ENCODE measurements at places on chromosomes 13 and 19.

GRCh38 chr19:15294561-15294990 is 37.8 kb downstream of the BRD4 start:
- no peak for DNase-seq
- H3K36me3 ChIP-seq: no peaks in the 10 kb centered on the region
- H3K27ac ChIP-seq: no peak overlapping the region

- no peaks in the 10 kb centered on the region for H3K27me3 ChIP-seq
- no peaks in the 10 kb centered on the region for H3K4me1 ChIP-seq
- no peak overlapping the region for H3K27ac ChIP-seq
- no peak overlapping the region for H3K4me3 ChIP-seq
- peaks cover 71% of the 10 kb centered on the region for H3K36me3 ChIP-seq
- no peak for DNase-seq
Measured at GRCh38 chr19:38723990-38724854, 20.1 kb downstream of the CAPN12 start.

DNA sequence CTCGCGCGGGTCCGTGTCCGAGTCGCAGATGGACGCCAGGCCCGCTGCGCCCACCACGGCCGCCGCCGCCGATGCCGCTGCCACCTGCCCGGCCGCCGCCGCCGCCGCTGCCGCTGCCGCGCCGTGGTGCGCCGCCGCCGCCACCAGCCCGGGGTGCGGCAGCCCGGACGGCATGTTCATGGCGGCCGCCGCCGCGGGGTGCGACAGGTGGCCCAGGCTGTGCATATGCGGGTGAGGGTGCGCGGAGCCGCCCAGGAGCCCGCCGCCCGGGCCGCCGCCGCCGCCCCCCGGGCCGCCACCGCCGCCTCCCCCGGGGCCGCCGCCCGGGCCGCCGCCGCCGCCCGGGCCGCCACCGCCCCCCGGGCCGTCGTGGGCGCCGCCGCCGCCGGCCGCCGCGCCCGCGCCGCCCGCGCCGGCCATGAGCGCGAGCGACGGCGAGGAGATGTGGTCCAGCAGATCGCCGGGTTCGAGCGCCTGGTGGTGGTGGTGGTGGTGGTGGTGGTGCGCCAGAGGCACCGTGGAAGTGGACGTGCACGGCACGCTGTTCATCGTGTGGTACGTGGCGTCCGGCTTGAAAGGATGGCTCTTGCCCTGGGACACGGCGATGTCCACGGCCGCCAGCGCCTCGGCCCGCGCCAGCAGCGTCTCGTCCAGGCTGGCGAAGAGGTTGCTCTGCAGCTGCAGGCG is 1.3 kb downstream of the POU4F1 start:
- H3K36me3 ChIP-seq: no peaks in the 10 kb centered on the region
- H3K27me3 ChIP-seq: peaks cover 73% of the 10 kb centered on the region
- H3K27ac ChIP-seq: no peak overlapping the region
- no peak for DNase-seq

DNA sequence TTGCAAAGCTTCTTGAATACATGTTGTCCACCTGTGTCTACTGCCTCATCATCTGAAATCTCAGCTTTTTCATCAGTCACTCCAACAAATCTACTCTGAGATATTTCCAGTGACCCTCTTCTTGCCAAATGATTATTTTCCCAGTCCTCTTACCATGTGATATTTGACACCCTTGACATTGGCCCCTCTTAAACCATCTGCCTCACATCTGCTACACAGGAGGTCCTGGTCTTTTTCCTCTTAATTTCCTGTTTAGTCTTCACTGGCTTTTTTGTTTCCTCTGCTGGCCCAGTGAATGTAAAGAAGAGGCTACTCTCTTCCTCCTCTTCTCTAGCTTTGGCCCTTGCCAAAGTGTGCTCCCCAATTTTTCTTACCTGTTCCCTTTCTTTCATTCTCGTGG is 218.7 kb downstream of the DNAJC15 start:
- no peak for DNase-seq
- H3K27ac ChIP-seq: no peak overlapping the region
- H3K36me3 ChIP-seq: no peaks in the 10 kb centered on the region
- H3K4me1 ChIP-seq: no peaks in the 10 kb centered on the region
- no peaks in the 10 kb centered on the region for H3K27me3 ChIP-seq

DNA sequence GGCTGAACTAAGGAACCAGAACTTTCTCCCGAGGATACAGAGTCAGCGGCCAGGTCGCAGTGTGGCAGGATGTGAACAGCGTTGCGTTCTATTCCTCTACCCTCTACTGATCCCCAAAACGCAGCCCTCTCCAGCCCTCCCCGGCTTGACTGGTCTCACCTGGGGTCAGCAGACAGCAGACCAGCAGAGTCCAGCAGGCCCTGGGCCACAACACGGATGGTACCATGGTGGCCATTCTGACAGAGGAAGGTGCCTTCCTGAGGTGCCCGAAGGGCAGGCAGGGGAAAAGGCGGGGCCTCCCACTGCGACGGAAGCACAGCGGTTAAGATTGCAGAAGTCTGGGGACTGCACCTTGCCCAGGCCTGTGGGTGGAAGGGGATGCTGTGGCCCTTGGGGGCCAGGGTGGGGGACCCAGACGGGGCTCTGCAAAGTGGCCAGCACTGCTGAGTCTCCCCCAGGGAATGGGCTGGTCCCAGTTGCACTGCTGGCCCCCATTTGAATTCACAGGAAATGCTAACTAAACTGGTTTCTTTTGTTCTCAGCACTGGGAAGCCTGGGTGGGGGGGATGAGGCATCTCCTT is at the start of gene ICAM3:
Gene ICAM3, minus strand, starts transcription at position 245 of the 581 bp plus-strand sequence. Its CDS starts 10 bp downstream, at position 235.
- peak within 1 kb of the TSS; percentile 80 for H3K27ac ChIP-seq
- peak within 1 kb of the TSS; percentile 57 for H3K4me3 ChIP-seq
- no peaks in the 10 kb centered on the region for H3K27me3 ChIP-seq
- H3K36me3 ChIP-seq: peaks cover 19% of the 10 kb centered on the region
- DNase-seq: peak; percentile 56

DNA sequence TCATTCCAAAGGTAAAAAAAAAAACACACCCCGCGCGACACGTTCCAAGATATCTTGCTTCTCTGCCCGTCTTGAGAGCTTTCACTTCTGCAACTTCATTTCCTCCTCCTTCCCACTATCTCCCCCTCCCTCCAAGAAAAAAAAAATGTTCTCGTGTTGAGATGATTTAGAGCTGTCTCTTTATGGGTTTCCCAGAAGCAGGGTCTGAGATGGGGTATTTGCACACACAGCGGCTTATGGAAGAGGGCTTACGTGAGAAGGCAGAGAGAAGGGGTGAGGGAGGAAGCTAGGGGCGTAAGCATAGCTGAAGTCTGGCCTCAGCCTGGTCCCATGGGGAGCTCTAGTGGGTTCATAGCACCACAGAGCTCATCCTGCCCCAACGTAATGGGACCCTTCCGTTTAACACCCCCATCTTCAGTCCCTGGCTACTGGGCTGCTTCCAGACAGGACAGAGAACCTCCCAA is 31.3 kb upstream of the USE1 start:
- H3K4me1 ChIP-seq: peaks cover 16% of the 10 kb centered on the region
- H3K4me3 ChIP-seq: peak overlapping the region; percentile 75
- DNase-seq: peak; percentile 21
- peak overlapping the region; percentile 68 for H3K27ac ChIP-seq
- peaks cover 44% of the 10 kb centered on the region for H3K36me3 ChIP-seq
- no peaks in the 10 kb centered on the region for H3K27me3 ChIP-seq

- H3K4me3 ChIP-seq: no peak overlapping the region
- no peaks in the 10 kb centered on the region for H3K27me3 ChIP-seq
- peaks cover 9% of the 10 kb centered on the region for H3K4me1 ChIP-seq
- DNase-seq: no peak
Measured at GRCh38 chr19:19530423-19530804, 1.7 kb downstream of the YJEFN3 start.

DNA sequence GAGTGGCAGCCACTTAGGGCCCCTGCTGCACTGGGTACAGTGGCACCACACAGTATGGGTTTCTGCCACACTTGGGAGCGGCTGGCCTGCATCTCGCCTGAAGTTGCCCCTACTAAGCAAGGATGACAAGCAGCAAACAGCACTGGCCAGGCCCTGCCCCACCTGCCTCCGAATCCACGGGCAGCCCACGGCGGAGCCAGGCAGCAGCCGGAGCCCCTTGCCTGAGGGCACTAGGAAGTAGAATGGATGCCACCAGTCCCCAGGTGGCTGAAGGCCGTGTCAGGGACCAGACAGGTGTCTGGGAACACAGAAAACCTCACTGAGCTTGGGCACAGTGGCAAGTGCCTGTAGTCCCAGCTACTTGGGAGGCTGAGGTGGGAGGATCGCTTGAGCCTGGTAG is 19.4 kb downstream of the MLLT1 start:
- H3K36me3 ChIP-seq: peaks cover 9% of the 10 kb centered on the region
- no peaks in the 10 kb centered on the region for H3K4me1 ChIP-seq
- no peak for DNase-seq
- no peak overlapping the region for H3K27ac ChIP-seq
- no peak overlapping the region for H3K4me3 ChIP-seq

- no peaks in the 10 kb centered on the region for H3K27me3 ChIP-seq
- H3K4me3 ChIP-seq: no peak overlapping the region
- no peak overlapping the region for H3K27ac ChIP-seq
- no peak for DNase-seq
Measured at GRCh38 chr13:21882766-21883165, 211.9 kb downstream of the FGF9 start.

DNA sequence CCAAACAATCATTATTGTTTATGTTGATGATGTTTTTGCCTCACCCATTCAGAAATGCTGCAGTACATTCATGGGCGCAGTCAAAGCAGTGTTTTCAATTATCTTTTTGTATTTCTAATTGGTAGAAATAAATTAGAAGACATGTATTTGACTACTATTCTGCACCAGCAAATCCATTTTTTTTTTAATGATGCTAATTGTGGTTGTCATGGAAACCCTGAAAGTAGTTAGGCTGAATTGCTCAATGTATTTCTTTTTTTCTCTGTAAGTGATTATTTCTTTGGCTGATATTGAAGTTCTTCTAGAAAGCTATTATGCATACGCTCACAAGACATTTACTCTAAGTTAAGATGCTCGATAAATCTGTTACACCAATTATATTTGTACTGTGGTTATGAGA is 101.2 kb downstream of the RFC3 start:
- H3K4me1 ChIP-seq: no peaks in the 10 kb centered on the region
- no peak for DNase-seq
- H3K4me3 ChIP-seq: no peak overlapping the region

- DNase-seq: no peak
- H3K36me3 ChIP-seq: no peaks in the 10 kb centered on the region
- no peak overlapping the region for H3K4me3 ChIP-seq
- H3K27ac ChIP-seq: no peak overlapping the region
- no peaks in the 10 kb centered on the region for H3K4me1 ChIP-seq
Measured at GRCh38 chr13:38002606-38003005, 133.0 kb upstream of the TRPC4 start.

DNA sequence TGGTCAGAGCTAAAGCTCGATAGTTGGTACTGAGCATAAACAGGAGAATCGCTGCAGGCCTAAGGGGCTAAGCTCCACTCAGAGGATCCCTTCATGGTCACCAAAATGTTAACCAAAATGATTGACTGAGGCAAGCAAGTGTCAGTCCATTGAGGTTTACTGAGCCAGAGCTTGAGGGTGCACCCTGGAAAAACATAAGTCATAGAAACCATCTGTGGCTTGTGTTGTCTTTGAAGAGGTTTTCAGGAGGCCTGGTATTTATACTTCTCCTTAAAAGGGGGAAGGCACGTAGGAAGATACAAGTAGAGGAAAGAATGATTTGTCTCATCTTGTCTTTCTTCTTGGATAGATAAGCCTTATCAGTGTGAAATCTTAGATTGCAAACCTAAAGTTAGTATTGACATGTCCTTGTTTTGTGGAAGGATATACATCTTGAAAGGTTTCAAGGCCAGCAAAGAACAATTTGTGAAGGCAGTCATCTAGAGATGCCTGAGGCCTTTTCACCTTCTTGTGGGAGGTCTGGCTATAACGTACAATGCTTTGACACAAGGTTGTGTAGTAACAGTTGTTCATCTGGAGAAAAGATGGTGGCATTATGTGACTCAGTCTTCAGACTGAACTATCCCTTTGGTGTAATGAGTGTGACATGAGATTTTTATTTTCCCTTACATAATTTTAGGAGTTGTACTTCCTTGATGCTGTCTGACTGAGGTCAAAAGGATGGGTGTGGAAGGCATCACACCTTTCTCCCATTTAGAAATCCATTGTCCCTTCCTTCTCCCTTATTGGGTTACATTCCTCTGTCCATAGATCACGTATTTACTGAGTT is 14.7 kb upstream of the CEACAM6 start:
- H3K4me3 ChIP-seq: no peak overlapping the region
- no peaks in the 10 kb centered on the region for H3K27me3 ChIP-seq
- no peak overlapping the region for H3K27ac ChIP-seq
- no peaks in the 10 kb centered on the region for H3K36me3 ChIP-seq

DNA sequence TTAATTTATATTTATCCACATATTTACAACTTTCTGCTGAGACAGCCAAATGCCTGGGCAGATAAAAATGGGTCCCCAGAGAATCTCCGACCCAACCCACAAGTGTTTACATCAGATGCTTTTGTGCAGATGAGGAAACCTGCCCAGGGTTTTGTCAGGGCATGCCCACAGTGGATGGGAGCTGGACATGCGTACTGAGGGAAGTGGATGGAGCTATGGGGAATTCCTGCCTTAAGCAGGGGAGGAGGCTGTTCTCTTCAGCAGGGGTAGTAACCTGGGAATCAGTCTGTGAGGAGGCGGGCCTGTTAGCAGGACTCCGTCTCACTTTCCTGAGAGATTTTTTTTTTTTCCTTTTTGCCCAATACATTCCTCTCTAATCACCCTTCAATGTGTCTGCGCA is 122.9 kb downstream of the RFC3 start:
- no peaks in the 10 kb centered on the region for H3K4me1 ChIP-seq
- no peaks in the 10 kb centered on the region for H3K36me3 ChIP-seq
- H3K4me3 ChIP-seq: no peak overlapping the region

GRCh38 chr13:80339912-80340650 is 845 bp downstream of the SPRY2 start:
- no peaks in the 10 kb centered on the region for H3K27me3 ChIP-seq
- no peak for DNase-seq

DNA sequence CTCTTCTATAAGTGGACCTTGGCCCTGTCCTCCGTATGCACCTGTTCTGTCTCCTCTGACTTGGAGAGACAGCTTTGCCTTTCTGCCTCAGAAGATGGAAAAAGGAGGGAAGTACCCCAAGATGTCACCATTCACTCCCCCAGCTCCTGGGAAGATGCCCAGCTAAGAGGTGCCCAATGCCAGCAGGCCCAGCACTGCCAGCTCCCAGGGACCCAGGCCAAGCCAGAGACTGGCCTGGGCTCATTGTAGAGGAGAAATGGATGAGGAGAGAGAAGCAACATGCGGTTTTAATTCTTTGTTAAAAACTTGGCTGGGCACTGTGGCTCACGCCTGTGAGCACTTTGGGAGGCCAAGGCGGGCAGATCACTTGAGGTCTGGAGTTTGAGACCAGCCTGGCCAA is 111.5 kb upstream of the ZNF507 start:
- H3K27ac ChIP-seq: no peak overlapping the region
- no peaks in the 10 kb centered on the region for H3K4me1 ChIP-seq
- H3K36me3 ChIP-seq: no peaks in the 10 kb centered on the region
- H3K4me3 ChIP-seq: no peak overlapping the region
- no peaks in the 10 kb centered on the region for H3K27me3 ChIP-seq

GRCh38 chr13:71751073-71751472 is 115.9 kb downstream of the DACH1 start:
- H3K27ac ChIP-seq: no peak overlapping the region
- H3K27me3 ChIP-seq: no peaks in the 10 kb centered on the region
- no peaks in the 10 kb centered on the region for H3K4me1 ChIP-seq
- no peak overlapping the region for H3K4me3 ChIP-seq
- no peak for DNase-seq
